GM13977 (cell line): ENCODE measurements at places on chromosomes 6 and 20.

DNA sequence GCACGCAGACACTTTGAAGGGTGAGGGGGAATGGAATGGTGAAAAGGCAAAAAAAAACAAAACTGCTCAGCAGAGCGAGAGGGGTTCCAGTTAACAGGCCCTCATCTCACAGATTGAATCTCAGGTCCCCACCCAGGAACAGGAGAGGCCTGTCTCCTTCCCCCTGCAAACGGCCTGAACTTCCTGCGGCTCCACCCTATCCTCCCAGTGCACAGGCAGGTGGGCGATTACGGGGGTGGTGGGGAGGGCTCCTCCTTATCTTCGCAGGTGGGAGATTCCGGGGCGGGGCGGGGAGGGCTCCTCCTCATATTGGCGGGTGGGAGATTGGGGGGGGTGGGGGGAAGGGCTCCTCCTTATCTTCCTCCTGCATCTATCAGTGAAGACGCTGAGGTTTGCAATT is 129.0 kb downstream of the SOX4 start:
- no peak for DNase-seq

- no peak for DNase-seq
These were observed 92.8 kb downstream of the ARID1B start for GRCh38 chr6:156869980-156870398.

DNA sequence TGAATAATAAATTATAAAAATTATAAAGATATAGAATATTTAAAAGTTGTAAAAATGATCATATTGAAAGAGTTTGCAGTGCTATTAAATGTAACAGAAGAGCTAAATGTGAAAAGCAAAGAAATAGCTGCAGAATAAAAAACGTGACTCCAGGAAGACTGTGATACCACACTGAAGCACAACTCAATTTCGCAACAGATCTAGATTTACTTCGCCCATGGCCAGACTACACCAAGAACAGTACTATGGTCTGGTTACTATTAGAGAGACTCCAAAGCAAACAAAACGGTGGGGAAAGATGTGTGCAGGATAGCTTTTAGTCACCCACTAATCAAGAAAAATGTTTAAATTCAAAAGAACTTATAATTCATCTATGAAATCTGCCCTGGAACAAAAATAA is 1.9 kb downstream of the CHD6 start:
- no peak for DNase-seq

DNA sequence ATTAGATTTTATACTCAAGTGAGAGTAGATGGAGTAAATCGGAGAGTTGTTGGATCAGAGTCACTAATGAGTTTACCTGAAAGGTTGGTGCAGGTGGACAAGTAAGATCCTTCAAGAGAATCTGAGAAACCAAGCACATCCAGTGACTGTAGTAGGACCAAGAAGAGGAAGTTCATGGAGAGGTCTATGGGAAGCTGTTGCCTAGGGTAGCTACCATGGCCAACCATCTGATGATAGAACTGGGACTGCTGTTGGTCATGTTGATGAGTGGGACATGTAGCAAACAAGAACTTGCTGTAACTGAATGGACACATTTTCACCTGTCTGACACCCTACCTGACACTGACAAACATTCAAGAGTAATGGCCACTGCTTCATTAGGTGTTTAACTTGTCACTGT is 11.3 kb upstream of the ADGB start:
- DNase-seq, result no peak

DNA sequence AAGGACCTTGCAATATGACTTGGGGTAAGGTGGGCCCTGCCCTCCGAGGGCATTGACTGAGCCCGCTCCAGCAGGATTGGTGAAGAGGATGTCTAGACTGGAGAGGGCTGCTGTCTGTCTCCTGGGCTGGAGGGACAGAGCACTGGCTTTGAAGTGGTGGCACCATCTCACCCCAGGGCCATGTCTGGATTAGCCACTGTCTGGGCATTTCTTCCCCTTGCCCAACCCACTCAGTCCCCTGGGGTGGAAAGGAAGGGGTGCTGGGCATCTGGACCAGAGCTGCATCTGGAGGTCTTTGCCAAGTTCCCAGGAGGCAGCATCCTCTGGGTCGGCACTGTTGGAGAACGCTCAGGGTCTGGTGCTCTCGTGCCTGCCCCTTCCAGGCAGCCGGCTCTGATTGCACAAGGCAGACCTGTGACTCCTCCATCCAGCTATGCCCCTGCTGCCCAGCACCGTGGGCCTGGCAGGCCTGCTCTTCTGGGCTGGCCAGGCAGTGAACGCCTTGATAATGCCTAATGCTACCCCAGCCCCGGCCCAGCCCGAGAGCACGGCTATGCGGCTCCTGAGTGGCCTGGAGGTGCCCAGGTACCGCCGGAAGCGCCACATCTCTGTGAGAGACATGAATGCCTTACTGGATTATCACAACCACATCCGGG is at the start of gene R3HDML:
Gene R3HDML, plus strand, starts transcription at position 319 of the 656 bp plus-strand sequence. Its CDS starts 115 bp downstream, at position 434.
- DNase-seq, result no peak

DNA sequence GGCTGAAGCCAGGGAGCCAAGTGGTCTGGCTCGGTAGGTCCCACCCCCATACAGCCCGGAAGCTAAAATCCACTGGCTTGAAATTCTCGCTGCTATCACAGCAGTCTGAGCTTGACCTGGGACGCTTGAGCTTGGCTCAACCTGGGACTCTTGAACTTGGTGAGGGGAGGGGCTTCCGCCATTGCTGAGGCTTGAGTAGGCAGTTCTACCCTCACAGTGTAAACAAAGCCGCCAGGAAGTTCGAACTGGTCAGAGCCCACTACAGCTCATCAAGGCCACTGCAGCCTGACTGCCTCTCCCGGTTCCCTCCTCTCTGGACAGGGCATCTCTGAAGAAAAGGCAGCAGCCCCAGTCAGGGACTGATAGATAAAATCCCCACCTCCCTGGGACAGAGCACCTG is 1337.7 kb downstream of the HACE1 start:
- DNase-seq, result no peak

DNA sequence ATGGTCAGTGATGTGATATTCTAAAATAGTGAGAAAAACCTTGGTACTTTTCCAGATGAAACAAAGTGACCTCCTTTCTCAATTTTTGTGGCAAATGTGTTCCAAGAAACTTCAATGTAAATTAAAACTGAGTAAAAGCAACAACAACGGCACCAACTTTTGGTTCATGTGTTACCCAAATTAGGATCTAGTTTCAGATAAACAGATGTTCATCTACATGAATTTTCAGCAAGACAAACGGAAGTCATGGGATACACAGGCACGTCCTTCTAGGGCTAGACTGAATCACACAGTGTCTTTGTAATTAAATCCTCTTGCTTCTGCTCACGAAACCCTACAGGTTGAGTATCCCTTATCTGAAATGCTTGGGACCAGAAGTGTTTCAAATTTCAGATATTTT is 915.2 kb downstream of the TFAP2A start:
- no peak for DNase-seq

GRCh38 chr6:23797041-23797440 is 329.0 kb upstream of the NRSN1 start:
- DNase-seq, result no peak

GRCh38 chr20:48463096-48463720 is 364.6 kb downstream of the PREX1 start:
- no peak for DNase-seq

GRCh38 chr6:127897484-127897883 is 3.4 kb downstream of the THEMIS start:
- DNase-seq, result no peak

DNA sequence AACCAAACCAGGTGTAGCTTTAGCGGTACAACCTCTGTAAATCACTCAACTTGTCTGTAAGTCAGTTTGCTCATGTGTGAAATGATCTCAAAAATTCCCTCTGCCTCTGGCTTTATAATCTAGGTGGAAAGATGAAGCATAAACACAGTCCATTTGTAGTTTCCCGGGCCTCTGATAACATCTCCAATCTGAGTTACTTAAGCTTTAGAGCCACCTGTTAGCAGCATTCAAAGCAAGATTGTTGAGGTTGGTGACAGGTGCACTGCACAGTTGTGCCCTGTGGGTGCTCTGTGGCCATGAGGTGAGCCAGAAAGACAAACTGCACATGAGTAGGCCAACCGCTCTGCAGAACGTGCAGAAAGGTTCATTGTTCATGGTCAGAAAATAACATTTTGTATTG is 53.7 kb downstream of the MOCS1 start:
- no peak for DNase-seq

GRCh38 chr20:21357844-21358243 is 39.5 kb downstream of the NKX2-4 start:
- no peak for DNase-seq

- DNase-seq, result no peak
These were observed 6.6 kb upstream of the FBXO9 start for GRCh38 chr6:53058388-53059195.

DNA sequence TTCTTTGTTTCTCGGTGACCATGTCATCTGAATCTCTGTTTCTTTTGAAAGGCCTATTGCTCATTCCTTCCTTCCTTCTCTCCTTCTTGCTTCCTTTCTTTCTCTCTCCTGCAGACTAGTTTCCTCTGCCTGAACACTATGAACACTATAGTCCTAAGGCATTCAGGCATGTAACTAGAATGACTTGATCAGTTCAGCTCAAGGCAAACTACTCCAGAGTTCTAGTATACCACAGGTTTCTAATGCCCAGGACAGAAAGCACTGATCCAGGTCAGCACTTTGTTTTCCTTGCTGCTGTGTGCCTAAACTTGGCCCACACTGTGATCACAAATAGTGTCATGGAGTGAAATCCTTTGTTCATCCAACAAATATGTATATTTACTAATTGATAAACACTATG is 324.1 kb upstream of the GJE1 start:
- no peak for DNase-seq

DNA sequence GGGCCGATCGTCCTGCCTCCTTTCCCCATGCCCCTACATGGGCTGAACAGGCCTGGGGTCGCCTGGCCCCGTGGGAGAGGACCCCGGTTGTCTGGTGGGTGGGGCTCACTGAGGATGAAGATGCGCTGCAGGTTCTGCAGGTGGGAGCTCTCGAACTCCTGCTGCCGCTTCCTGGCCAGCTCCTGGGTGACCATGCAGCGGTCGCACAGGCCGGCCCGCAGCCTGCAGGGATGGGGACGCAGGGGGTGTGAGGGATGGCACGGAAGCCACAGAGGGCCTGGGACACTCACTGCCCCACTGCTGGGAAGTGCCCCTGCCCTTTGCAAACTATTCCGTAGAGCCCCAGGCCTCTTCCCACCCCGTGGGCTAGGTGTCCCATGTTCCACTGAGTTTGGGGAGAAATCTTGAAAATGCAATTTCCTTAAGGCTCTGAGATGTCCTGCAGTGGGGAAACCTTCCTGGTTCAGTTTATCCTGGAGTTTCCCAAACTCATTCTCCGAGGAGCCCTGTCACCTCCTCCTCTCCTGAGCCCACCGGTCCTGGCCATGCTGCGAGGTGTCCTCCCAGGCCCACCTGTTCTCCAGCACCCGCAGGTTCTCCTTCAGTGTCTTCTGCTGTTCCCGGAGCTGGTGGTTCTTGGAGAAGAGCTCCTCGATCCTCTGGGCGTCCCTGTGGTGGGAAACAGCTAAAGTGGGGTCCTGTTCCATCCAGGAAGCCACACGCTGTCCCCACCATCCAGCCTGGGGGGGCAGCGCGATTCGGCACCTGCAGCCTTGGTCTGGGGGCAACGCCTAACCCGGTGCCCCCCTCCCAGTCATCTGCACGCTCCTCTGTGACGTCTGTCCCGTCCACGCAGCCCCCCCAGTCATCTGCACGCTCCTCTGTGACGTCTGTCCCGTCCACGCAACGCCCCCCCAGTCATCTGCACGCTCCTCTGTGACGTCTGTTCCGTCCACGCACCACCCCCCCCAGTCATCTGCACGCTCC is 9.9 kb upstream of the CABLES2 start:
- no peak for DNase-seq

DNA sequence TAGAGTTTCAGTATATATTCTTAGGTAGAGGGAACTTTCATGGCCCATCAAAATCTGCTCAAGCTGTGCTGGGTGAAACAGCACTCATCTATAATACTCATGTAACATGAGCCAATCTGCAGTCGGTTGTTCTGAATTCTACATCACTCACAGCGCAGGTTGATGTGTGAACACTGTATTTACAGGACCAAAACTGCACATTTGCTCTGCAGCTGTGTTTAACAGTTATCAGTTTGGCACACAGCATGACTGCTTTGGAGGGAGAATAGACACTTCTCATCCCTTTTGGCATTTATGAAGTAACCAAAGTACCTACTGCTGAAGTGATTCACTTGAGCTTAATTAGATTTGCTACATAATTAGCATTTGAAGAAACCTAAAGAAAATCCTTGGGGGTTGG is 225.1 kb downstream of the BCKDHB start:
- DNase-seq, result no peak

DNA sequence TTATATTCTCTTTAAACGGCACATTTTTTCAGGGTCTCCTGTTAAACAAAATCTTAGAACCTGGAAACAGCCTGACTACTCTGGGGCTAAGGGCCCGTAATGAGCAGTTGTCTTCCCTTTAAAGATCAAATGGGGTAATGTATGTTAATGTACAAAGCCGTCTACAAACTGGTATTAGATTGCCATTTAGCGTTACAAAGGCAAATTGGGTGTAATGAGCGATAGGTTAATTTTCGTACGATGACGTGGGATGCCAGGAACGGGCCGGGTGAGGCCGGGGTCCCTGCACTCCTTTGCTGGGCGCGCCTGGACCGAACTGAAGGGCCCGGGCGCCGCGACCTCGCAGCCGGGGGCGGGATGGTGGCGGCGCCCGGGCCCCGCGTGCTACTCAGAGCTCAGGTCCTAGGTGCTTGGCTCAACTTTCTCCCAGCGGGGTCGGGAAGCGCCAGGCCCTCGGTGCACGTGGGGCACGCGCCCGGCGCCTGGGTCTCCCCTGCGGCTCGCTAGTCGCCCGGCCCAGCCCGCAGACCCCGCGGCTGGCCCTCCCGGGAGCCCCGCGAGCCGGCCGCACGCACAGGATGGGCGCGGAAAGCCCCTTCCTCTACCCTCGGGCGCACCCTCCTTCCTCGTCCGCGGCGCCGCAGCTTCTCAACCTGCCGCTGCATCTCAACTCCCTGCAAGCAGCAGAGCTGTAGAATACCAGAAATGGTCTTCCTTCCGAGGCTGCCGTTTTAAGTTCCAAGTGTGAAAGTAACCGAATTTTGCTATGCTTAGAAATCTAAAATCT is 5.9 kb downstream of the NKX2-4 start:
- DNase-seq, result peak; percentile 46

DNA sequence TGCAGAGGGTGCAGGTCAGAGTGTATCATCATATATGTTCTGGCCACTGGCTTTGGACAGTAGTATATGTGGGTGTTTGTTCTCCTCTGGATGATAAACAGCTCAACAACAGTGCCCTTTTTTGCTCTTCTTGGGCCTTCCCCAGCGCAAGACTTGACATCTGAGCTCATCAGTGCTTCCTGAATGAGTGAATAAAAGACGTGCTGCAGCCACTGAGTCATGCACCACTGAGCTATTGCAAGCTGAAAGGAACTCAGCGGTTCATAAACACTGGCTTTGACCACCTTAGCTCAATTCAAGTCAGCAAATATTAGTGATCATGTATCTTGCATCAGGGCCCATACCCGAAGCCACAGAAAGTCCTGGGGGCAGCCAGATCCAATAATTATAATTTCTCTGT is 105.3 kb upstream of the KCNG1 start:
- peak; percentile 38 for DNase-seq

DNA sequence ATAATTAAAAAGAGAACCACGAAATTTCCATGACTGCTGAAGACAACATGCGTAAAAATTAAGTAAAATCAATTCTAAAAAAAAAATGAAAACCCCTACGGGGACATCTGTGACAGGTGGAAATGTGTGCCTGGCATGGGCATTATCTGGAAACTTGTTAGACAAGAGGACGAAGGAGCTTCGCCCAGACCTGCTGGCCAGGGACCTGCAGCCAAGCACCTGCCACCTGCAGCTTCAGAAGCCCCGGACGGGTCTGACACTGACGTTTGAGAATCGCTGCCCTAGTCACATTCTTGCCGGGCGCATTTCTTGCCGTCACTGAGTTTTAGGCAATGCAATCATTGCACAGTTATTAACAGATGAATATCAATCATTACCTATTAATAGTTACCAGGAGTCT is 140.3 kb downstream of the SMOC2 start:
- DNase-seq, result no peak
